ENCODE measurements at places on chromosomes 16 and 17. TPM values are rescaled to one million over a fixed set of nuclear protein-coding genes. Genes with fewer than 3 reads are reported as not detected.

CCL13 gene
- polyA plus RNA-seq = 1.6 TPM

DNA sequence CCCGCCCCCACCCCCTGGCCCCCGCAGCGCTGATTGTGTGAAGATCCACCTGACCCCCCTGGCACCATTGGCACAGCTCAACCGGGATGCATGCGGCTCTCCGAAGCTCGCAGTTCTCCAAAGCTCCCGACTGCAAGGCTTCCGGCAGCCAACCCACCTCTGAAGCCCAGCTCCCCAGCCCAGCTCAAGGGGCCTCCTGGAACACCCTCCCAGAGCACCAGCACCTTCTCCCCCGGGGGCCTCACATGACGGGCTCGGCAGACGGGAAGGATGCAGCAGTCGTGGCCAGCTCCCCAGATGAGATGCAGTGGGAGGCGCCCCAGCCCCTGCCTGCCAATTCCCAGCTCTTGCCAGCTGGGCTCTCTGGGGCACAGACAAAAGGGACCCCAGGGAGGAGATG lies 215.3 kb downstream of the ZNF423 start:
- DNase-seq = no peak

- no peak for DNase-seq
Measured at GRCh38 chr17:2042933-2043332, 1.1 kb downstream of the OVCA2 start.

DNA sequence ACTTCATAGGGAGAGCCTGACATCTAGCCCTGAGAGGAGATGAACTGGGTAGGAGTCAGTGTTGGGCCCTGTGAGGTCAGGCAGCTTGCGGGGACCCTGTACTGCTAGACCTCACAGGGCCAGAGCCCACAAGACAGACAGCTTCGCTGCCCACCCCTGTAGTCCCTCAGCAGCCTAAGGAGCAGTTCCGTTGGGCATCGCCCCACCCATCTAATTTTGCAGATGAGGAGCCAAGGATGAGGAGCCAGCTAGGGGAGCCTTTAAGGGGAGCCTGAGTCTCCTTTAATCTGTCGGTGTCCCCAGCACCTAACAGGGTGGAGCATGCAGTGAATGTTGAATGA lies 755 bp upstream of the TUFM start:
- no peak for DNase-seq

DNA sequence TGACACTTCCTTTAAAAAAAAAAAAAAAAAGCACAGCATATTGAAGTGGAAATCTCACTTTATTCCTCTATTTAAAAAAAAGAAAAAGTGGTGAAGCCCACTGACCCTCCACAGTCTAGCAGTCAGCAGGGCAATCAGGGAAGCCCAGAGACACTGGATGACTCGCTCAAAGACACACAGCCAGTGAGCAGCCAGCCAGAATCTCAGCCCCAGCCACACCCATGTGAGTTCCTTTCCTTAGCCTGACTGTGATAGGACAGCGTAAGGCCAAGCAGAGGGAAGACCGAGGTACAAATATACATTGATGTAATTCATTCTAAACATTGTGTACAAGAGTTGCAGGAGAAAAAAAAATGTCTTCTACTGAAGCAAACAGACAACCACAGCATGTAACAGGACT lies 22.5 kb downstream of the XPO6 start:
- DNase-seq = no peak

DNA sequence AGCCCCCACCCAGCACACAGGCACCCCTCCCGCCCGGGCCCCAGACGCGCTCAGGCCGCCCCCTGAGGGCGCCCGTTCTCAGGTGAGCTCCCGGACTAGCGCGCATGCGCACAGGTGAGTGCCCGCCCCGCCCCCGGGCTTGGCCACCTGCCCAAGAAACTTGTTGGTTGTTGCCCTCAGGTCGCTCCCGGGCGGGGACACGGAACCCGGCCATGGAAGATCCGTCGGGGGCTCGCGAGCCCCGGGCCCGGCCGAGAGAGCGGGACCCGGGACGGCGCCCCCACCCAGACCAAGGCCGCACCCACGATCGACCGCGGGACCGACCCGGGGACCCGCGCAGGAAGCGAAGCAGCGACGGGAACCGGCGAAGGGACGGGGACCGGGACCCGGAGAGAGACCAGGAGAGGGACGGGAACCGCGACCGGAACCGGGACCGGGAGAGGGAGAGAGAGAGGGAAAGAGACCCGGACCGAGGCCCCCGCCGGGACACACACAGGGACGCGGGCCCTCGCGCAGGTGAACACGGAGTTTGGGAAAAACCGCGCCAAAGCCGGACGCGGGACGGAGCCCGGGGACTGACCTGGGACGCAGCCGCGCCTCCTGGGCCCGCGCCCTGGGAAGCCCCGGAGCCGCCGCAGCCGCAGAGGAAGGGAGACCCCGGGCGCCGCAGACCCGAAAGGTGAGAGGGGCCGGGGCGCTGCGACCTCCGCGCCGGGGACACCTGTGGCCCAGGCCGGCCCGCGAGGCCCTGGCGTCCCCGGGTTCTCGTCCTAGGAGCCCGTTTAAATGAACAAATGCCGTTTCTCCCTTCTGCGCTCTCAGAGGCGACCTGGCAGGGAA lies at the start of gene MARVELD3:
Gene MARVELD3, plus strand, starts transcription at position 167 of the 840 bp plus-strand sequence. Its CDS starts 46 bp downstream, at position 213.
- DNase-seq = no peak

DNA sequence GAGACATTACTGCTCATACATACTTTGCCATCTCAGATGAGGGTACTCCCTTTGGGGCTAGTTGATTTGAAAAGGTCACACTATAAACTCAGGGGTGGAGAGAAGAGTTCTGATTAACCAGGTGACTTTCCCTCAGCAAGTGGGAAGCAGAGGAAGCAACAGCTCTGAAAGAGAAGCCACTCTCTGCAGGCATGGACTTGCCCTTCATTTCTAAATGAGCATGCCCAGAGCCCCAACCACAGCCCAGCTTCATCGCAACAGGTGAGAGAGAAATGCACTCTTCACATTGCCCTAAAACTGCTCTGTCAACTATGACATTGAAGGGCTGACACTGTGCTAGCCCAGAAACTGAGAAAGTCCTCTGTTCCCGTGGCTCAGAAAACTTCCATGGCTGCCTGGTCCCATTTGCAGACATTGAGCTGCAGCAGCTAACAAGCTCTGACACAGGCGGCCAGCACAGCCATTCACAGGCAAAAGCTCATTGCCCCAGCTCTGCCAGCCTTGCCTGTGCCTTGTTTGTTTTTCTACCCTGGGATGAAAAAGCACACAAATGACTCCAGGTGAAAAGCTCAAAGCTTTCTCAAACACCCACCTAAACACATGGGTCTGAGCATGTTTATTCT lies 419.8 kb upstream of the DYNLRB2 start:
- no peak for DNase-seq

- no peak for DNase-seq
Measured at GRCh38 chr16:81324808-81325207, 10.0 kb downstream of the GAN start.

DNA sequence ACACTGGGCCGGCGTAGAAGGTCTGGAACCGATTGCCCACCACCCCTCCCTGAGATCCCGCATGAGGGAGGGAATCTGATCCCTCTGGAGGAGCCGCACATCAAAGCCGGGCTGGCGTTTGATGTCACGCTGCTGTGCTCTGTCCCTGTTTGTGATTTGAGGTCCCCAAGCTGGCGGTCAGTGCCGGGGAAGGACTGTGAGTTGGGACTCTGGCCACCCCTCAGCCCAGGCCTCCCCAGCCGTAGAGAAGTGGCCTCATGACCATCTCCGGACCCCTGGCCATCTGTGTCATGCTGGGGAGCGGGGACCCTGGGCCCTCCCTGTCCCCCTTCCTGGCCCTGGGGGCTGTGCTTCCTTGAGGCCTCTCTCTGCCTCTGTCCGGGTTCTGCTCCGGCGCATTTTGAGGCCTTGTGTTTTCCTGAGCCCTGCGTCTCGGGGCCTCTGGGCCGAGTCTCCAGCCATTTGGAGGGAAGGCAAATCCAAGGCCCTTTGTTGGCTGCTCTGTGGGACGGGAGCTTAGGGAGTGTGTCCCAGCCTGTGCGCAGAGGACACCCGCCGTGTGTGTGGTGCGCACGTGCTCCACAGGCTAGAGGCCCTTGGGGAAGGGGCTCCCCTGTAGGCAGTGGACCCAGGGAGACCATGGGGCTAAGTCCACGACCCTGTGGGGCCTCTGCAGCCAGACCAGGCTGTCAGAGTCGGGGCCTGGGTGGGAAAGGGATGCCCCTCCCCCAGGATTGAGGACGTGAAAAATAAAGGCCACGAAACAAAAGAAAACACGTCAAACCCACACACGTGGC lies 15.1 kb downstream of the ASPSCR1 start:
- no peak for DNase-seq

DNA sequence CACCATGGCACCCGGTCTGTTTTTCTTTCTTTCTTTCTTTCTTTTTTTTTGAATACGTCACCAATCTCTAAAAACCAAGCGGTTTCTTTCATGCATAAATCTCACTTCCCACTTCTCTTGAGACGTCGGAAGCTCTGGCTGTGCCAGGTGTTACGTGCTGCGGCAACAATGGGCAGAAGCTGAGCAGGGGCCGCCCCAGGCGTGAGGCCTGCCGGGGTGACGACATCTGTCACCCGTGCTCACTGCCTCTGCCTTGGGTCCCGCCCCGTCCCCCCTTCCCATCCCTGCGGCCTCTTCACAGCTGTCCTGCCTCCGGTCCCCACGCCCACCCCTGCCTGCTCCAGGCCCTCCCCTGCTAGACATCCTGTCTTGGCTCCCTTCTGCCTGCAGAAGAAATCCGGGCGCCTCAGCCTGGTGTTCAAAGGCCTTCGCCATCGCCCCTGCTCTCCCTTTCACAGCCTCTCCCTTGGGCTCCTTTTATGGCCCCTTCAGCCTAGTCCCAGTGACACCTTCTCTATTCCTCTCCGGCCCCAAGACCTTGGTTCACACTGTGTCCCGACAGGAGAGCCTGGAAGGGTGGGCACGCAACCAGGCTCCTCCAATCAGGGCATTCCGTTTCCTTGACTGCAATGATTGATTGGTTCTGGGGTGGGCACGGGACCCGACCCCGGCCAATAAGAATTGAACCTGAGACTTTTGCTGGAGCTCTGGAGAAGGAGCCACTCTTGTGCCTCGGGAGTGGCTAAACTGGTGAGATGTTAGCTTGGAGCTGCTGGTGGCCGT lies 4.8 kb downstream of the P2RX1 start:
- DNase-seq = no peak

GSE1 gene
- 52.6 TPM for polyA plus RNA-seq

GRCh38 chr17:77924757-77925336 lies 33.7 kb upstream of the TNRC6C start:
- no peak for DNase-seq

Measured in forelimb muscle (tissue), 1 donor.